ENCODE measurements at places on chromosomes 12 and 14.

DNA sequence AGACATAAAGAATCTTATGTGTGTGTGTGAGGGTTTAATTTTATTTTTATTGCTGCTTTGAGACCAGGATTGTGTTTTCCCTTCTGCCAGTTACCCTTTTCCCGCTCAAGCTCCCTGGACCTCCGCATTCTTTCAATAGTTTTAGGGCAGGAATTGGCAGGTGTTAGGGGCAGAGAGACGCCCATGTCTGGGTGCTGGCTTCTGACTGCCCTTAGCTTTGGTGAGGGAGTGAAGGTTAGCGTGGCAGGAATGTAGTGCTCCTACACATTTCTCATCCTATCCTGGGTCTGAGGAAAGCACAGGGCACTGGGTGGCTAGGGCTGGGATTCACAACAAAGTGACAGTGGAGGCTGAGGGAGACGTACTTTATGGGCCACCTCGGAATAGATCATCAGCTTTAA, 428.1 kb downstream of the ZFP36L1 start:
- DNase-seq = no peak

DNA sequence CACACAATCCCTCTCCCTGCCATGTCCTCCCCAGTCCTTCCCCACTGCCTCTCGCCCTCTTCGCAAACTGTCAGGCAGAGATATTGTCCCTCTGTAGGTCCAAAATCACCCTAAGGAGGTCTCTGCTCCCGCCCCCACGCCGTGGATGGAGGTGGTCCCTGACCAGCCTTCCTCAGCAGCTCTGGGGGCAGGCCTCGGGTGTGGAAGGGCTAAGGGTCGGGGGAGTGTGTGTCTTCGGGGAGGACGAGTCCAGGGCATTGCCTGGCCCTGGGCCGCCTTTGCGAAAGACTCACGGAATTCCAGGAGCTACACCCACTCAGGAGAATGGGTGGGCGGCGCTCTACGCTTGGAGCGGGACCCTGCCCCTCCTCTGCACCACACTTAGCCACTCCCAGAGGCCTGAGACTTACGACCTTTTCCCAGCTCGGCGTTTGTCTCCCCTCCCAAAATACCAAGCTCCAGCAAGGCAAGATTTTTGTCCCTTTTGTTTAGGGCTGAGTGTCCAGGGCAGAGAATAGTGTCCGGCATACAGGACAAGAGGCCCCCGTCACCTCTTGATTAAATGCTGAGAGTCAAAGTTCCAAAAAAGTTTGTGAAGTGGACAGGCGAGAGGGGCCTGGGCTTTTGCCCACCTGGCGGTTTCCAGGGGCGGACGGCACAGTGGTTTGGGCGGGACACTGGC, 881 bp downstream of the PYGL start:
- DNase-seq = no peak

- DNase-seq = no peak
These were observed 84.8 kb downstream of the NRXN3 start for GRCh38 chr14:78254911-78255461.

GRCh38 chr12:6952121-6952862, 1.1 kb downstream of the PTPN6 start:
- no peak for DNase-seq

DNA sequence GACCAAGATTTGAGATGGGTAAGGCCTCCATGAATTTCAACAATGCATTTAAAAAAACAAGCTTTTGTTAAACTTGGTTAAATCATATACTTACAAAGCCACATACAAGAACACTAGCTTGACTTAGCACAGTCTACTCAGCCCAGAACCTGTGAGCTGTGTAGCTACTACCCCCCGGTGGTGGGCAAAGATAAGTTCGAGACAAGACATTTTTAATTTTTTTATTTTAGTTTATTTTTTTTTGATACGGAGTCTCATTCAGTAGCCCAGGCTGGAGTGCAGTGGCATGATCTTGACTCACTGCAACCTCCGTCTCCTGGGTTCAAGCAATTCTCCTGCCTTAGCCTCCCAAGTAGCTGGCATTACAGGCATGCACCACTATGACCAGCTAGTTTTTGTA, 3.7 kb upstream of the NECAP1 start:
- DNase-seq = no peak

DNA sequence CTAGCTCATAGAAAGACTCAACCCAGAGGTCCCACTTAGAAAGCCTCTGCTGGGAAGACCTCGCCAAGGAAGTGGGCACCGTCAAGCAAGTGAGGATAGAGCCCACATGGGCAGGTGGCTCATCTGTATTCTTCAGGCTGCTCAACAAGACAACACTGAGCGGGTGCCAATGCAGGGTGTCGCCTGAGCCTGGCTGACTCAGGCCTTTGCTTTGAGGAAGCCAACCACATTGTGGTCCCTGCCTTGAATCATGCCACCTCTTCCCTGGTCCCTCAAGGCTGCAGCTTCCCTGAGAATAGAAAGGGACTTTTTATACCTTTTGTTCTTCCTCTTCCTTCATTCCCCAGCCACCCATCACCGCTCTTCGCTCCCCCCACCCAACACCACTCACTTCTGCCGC, 2.1 kb upstream of the RNASE13 start:
- DNase-seq = no peak

DNA sequence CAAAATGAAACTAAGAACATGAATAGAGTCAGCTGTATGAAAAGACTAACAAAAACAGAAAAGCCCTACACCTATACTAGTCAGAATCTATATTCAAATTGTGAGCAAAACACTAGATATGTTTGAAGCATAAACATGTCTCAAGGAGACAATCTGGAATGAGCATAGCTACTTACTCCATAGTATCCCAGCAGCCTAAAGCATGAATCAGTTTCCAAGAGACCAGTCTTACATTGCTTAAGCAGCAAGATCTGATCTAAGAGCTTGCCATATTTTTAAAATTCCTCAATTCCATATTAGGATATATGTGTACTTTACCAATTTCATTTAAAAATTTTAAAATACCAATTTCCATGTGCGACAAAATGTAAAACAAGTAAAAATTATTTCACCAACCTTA, 7.7 kb downstream of the CAPS2 start:
- DNase-seq = no peak

DNA sequence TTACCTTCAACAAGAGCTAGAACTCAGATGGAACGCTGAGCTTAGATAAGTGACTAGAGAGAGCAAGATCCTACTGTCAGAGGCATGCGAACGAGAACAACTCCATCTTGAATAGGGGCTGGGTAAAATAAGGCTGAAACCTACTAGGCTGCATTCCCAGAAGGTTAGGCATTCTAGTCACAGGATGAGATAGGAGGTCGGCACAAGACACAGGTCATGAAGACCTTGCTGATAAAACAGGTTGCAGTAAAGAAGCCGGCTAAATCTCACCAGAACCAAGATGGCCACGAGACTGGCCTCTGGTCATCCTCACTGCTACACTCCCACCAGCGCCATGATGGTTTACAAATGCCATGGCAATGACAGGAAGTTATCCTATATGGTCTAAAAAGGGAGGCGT, 59.6 kb upstream of the PLEKHG3 start:
- DNase-seq = no peak

Data from cerebellum (tissue), 4 donors.